ENCODE measurements at places on chromosomes 4 and X.

GRCh38 chrX:50871922-50872453, 38.5 kb upstream of the BMP15 start:
- DNase-seq = no peak

DNA sequence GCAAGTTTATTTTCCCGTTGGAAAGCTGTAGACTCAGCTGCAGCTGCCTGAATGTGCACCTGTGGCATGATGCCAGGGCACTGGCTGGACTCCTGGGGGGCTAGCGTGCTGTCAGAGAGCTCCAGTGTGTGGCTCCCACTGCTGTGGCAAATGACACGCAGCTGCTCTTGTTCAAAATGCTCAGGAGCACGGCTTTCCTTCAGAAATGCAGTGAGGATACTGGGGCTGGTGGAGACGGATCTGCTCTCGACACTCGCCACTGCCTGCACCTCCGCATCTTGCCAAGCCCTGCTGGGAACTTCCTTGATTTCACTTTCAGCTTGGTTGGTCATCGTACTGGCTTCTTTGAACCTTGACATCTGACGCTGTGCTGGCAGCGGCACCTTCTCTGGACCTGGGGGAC, 58.7 kb downstream of the GPRIN3 start:
- peak; percentile 88 for DNase-seq

DNA sequence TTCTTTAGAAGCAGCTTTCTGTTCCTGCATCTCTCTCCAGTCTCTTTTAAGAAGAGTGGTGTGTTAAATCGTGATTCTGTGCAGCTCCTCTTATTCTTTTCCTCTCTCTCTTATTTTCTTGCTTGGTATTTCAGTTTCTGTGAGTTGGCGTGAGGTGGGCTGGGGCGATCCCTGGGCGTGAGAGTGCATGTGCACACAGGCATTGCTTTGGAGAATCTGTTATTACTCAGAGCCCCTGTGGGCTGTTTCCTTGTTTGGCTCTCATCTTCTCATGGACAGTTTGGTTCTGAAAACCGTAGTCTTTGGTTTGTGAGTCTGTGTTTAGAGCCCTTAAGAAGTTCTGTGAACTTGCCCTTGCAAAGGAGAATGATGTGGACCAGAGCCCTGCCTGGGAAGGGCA, 97.2 kb upstream of the CLNK start:
- no peak for DNase-seq

- DNase-seq = no peak
Observed at GRCh38 chr4:40307627-40308497, 27.3 kb upstream of the CHRNA9 start.

DNA sequence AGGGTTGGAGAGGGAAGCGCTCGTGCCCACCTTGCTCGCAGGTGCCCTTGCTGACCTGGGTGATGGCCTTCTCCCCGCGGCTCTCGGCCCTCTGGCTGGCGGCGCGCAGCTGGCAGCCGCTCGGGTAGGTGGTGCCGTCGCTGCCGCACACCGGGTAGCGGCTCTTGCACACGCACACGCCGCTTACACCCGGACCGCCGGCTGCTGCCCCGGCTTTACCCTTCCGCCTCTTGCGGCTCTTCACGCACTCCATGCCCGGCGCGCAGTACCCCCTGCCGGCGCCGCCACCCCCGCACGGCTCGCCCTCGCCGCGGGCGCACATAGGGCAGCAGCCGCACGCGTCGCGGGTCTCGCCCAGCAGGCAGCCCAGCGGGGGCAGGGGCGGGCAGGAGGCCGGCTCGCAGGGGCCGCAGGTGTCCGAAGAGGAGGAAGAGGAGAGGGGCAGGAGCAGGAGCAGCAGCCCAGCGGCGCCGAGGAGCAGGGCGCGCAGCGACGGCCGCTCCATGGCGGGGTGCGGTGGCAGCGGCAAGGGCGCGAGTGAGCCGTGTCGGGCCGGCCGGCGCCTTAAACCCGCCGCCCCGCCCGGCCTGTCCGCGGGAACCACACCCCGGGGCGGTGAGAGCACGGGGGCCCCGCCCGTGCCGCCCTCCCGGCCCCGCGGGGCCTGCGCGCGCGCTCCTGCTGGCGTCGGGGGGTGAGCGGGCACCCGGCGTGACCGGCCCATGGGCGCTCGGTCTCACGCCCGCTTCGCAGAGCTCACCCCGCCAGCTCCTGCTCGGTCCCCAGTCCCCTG, at the start of gene IGFBP7:
IGFBP7 (minus strand) TSS at position 539 of the 793 bp plus-strand sequence; CDS start at position 505, 34 bp downstream.
- no peak for DNase-seq

DNA sequence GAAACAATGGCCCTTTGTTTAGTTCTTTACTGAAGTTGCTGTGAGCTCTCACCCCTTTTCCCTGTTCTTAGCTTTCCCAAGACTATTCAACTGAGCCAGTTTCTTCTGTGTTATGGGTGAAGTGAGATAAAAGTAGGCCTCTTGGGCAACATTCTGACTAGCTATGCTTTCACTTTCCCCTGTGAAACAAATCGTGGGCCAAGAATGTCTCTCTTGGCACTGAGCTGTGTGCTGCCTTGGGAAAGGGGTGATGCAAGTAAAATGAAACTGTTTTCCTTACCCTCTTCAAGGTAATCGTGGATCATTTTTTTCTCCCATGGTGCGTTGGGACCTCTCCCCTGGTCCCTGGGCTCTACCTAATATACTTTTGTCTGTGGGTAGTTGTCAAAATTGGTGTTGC, 653.9 kb upstream of the MAGEB2 start:
- DNase-seq = no peak

DNA sequence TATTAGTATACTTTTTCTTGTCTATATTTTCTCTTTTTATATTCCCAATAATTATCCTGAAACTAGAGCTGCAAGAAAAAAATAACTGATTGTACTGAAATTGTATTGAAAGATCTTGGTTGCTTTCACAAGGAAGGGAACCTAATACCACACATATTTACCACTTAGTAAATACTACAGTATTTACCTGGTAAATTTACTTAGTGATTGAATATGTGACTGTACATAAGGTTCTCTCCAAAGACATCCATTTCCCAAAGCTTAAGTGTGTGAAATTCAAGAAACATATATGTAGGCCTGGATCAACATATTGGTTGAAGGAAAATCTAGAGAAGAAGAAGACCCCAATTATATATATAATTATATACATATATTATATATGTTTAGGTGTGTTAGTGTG, 1272.7 kb downstream of the C4orf33 start:
- no peak for DNase-seq

- peak; percentile 4 for DNase-seq
Observed at GRCh38 chr4:144831971-144832370, 186.0 kb downstream of the HHIP start.

DNA sequence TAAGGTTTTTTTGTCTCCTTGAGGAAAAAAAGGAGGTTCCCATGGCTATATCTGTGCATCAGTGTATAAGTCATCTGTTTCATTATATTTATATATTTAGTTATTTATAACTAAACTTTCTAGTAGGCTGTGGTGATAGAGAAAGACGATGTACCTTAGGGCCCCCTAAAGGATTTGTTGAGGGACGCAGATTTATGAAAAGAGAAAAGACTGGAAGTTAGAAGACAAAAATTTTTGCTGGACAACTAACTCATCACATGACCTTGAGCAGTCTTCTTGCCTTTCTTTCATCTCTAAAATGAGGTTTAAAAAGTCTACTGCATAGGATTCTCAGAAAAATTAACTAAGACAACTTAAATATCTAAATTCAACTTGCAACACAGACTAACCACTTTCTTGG, 6.1 kb downstream of the GASK1B start:
- no peak for DNase-seq

- no peak for DNase-seq
Observed at GRCh38 chr4:13921805-13922204, 294.3 kb upstream of the BOD1L1 start.

DNA sequence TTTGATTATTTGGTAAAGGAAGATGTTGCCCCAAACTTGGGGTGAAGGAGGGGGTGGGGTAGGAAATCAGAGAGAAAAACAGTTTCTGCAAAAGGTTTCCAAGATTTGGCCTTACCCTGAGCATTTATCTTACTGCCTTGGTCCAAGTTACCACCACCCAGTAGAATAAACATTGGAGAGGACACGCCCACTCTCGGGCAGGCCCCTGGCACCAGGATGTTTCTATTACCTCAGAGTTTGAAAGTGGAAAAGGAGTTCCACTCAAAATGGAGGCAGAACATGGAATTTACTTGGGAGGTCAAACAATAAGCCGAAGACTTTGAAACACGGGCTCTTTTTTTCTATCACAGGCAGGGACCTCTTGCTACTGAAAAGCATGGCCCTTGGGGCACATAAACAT, 113.7 kb downstream of the CHRNA9 start:
- DNase-seq = no peak

- DNase-seq = no peak
Observed at GRCh38 chr4:25089051-25089763, 58.5 kb upstream of the LGI2 start.

GRCh38 chrX:144810539-144810938, 436.8 kb upstream of the SPANXN1 start:
- DNase-seq = no peak

DNA sequence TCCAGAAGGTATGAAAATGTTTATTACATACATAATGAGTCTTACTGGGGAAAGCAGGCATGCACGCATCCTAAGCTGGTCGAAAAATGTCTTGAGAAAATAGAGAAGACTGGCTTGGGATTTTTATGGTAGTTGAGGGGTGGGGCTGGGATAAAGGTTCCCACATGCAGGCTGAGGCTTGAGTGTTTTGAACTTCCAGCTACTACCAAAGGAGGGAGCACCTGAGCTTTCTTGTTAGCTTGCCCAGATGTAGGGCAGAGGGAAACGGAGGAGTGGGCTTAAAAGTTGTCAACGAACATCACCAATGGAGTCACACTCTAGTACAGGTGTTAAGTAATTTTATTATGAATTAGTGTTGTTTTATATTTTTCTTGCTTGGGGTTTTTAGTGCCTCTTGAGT, 39.6 kb upstream of the SRPX start:
- no peak for DNase-seq

GRCh38 chr4:37902738-37903693, 12.1 kb downstream of the TBC1D1 start:
- no peak for DNase-seq

GRCh38 chrX:110060846-110061537, 58.1 kb downstream of the TMEM164 start:
- no peak for DNase-seq

DNA sequence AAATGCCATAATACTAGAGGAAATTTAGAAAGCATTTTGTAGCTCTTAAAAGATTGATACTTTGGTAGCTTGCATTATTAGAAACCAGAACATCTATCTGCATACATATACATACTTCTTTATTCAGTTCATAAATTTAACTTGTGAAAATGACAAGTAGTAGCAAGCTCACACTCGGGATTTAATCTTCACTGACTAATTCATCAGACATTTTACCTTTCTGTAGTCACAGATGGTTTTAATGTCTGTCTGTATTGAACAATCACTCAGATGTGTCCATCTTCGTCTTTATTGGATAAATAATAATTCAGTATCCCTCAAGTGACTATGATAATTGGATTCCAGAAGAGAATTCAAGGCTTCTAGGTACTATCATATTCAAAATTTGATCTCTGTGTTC, 232.3 kb downstream of the TENM3 start:
- DNase-seq = no peak

GRCh38 chr4:23355258-23355657, 534.6 kb downstream of the PPARGC1A start:
- no peak for DNase-seq

- no peak for DNase-seq
Observed at GRCh38 chrX:45202171-45202570, 1.5 kb upstream of the DIPK2B start.

GRCh38 chrX:71679575-71680207, 12.3 kb downstream of the LOC101059915 start:
- DNase-seq = no peak

DNA sequence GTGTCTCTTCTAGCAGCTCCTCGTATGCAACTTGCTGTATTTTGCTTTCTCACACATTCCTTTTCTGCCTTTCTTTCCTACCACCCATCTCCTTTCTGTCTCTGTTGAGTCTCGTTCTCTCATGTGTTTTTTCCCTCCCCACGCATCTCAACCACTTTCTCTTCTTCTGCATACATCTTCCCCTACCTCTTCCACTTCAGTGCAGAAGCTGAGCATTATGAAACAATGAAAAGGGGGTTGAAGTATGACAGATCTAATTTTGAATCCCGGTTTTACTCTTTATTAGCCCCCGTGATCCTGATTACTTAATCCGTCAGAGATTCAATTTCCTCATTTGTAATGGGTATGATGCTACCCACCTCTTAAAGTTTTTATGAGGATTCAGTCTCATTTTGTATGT, 7.3 kb downstream of the FAM241A start:
- no peak for DNase-seq

DNA sequence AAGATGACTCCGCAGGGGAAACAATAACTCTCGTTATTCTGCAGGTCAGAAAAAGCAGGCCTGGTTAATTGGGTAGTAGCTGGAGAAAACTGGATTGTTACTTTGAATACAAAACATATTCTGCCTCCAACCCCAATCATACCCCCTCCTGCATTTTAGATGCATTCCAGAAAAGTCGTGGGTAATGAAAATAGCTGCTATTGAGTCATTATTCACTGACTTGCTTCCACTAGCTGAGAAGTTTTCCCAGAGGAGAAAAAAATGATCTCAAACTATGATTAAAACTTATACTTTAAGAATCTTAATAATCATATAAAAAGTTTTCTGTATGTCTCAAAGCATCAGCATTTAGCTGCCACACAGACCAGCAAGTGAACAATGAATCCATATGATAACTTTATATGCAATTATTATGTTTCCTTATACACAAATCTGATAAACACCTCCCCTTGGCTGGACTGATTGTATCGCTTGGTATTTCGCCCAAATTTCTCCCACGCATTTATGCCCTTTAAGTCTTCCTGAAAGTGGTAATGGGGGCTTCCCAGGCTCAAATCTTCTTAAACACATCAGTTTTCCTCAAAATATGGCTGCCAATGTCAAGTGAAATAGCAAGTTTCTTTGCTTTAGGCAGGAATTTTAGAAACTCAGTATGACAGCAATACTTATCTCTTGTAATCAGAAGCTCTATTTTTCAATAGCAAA, 181.0 kb downstream of the LDB2 start:
- DNase-seq = no peak

DNA sequence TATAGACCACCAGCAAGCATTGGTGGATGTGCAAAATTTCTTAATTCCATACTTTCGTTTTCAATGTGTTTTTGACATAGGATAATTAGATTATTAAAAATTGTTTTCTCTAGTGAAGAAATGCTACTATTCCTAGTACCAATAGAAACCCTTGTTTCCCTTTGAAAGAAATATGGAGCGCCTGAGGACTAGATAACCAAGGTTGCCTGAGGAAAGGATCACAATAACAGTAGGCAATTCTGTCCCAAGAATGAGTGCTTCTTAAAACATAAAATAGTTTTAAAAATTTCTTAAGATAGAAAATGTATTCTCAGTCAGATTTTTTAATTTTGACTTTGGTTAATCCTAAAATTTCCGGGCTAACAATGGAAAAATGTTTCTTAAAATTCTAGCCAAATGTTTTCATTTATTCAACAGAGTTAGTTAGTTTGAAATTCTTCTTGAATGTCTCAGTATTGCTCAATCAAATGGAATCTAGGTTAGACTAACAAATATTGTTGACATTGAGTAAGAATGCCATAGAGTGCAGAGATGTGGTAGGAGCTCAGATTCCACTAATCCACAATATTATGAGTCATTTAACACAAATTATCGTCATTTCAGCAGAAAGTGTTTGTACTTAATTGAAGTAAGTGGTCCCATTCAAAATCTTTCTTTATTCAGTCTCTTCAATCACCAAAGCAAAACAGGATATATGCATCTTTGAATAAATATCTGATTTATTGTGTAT, 666.0 kb downstream of the GRID2 start:
- DNase-seq = no peak
